ENCODE measurements at places on chromosomes 16 and 17.

DNA sequence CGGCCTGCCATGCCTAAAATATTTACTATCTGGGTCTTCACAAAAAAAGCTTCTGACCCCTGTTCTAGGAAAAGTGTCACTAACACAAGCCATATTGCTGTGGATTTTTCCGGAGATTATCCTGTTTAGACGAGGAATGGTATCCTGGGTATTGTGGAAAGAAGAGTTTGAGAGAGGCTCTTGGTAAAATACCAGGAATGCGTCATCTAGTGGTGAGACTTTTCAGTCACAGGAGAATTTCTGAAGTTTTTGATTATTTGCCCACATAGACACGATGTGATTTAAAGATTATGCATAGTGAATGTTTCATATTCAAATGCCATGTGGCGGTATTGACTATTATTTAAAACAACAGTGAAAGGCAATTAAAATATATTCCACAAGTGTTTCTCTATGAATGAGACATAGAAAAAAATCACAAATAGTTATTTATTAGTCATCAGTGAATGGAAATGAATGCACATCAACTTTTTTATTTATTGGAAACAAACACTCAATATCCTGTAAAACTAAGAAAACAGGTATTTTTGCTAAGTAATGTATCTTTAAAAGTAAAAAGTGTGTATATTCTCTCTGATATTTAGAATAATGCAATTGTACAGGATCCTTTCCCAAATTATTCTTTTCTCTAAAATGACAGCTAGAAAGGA is 7.8 kb downstream of the KRT28 start:
- no peak for DNase-seq

DNA sequence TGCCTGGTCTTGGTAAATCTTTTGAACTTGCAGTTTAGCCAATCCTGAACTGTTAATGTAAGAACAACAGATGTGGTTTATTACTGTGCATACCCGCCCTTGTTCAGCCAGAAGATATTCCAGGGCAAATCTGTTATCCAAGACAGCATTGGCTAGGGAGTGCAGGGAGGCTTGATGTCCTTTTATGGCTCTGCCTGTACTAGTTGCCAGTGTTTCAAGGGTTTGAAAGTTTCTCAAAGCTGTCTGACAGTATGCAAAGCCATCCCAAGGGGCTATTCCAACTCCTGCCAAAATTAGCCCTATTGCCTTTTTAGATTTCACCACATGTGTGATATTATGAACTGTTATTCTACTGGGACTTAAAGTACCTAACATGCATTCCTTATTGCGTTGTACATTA is 30.1 kb downstream of the LCMT1 start:
- DNase-seq = no peak

DNA sequence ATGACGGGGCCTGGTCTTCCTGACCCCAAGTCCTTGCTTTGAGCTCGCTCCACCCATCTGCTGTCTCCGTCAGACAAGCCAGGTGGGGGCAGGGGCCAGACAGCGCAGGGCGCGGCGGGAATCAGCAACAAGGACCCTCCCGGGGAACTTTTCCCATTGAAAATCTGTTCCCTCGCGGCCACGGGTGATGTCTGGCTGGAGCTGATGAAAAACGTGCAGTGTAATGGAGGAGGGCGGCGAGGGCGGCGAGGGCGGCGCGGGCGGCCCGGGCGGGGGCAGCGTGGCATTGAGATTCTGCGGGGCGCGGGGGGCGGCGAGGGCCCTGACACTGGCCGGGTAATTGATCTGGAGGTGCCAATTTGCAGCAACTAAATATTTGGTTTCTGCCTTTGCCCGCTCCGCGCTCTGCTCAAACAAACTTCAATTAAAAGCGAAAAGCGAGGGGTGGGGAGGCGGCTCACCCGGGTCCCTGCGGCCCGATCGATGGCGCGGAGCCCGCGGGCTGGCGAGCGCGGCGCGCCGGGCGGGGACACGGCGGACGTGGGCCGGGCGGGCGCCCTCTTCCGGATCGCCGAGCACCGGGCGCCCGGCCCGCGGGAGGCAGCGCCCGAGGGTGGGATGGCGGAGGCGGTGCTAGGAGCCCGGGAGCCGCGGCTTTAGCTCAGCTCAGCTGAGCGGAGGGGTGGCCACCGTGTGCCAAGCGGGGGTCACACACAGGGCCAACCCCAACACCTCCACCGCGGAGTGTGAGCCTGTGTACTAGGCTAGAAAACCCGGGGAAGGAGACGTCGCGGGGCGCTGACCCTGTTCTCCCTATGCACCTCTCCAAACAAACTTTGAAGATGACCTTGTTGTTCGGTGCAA is 32.4 kb downstream of the DCAKD start:
- DNase-seq = peak; percentile 23

DNA sequence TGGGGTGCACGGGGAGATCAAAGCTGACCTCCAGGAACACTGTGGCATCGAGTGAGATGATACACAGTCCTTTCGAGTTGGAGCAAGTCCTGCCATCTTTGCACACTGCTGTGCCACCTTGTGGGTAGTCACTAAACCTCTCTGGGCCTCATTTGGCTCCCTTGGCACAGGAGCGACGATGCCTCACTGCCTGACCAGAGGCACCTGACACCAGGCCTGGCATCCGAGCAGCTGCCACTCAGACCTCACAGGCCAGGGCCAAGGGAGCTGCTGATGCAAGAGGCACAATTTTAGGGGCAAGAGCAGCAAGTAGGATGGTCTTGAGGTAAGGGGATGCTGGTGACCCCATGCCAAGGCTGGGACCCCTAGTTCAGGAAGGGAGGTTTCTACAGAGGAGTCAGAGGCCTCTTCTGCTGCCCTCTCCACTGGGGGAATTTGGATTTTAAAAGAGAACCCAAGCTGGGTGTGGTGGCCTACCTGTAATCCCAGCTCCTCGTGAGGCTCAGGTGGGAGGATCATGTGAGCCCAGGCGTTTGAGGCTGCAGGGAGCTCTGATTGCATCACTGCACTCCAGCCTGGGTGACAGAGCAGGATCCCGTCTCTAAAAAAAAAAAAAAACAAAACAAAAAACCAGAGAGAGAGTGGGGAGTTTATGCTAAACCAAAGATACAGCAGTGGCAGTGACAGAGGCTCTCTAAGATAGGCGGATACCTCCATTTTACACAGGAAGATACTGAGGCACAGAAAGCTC is 6.7 kb upstream of the ADGRG1 start:
- DNase-seq = no peak

GRCh38 chr17:55242476-55242875 is 22.3 kb upstream of the HLF start:
- DNase-seq = no peak

DNA sequence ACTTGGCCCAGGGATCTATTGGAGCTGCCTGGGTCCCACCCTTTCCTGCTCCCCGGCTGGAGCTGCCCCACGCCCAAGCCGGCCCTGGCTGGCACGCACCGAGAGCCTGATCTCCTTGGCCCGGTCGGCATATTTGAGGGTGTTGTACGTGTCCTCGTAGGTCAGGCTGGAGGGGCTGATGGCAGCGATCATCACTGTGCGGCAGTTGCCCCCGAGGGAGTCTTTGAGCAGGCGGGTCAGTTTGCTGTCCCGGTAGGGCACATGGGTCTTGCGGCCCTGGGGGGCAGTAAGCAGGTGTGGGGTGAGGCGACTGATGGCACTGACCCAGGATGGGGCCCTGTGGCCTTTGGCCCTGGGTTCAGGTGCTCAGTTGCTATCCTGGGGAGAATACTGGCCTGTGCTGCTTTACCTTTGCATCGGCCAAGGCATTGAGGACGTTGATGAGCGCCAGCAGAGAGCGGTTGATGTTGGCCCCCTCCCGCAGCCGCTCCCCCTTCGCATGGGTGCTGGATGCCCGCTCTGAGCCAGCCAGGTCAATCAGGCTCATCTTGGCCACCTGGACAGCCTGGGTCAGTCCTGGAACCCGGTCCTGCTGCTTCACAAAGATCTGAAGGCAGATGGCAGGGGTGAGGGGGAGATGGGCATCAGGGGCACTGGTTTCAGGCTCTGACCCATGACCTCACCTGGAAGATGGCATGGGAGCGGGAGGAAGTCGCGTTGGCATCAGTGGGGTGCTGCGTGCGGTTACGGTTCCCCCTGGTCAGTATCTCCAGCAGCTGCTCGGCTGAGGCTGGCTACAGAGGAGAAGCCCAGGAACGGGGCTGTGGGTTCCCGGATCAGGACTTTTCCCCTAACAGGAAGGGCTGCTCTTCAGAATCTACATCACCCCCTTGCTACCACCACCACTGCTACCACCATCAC is 13.5 kb downstream of the KIF18B start:
- no peak for DNase-seq

- DNase-seq = no peak
These were observed at the start of gene HAP1 for GRCh38 chr17:41734139-41734948. Gene HAP1 (minus strand): TSS chr17:41734643. CDS start chr17:41734634, 9 bp downstream.

DNA sequence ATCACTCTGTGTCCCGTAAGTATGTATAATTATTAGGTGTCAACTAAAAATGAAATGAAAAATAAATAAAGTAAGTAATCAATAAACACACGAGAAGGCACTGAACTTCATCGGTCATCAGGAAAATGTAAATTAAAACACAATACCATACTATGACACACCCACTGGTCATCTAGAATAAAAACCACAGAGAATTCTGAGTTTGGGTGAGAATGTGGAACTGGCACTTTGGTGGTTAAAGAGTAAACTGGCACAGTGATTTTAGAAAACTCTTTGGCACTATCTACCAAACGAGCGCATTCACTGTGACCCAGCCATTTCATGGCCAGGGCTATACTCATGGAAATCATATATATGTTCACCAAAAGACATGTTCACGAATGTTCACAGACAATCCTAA is 98.2 kb downstream of the HS3ST3A1 start:
- no peak for DNase-seq

DNA sequence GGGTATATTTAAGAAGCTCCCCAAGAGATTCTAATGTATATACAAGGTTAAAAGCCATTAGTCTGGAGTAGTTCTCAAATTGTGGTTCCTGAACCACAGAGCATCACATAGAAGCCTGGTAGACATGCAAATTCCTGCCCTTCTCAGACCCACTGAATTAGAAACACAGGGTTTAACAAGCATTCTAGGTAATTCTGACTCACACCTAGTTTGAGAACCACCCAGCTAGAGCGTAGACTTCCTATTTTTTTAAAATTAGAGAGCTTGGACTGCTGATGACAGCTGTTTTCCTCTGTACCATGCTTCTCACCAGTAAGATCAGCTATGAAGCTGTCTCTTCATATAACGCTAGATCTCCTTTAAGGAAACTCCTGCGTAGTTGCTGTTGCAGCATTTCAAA is 50.6 kb downstream of the HS3ST3B1 start:
- no peak for DNase-seq

- DNase-seq = no peak
These were observed 53.3 kb upstream of the LYRM9 start for GRCh38 chr17:27946513-27946912.

GRCh38 chr16:55568207-55568606 is 1.7 kb downstream of the CAPNS2 start:
- DNase-seq = no peak

- no peak for DNase-seq
These were observed 5.2 kb downstream of the RND2 start for GRCh38 chr17:43030137-43030767.

DNA sequence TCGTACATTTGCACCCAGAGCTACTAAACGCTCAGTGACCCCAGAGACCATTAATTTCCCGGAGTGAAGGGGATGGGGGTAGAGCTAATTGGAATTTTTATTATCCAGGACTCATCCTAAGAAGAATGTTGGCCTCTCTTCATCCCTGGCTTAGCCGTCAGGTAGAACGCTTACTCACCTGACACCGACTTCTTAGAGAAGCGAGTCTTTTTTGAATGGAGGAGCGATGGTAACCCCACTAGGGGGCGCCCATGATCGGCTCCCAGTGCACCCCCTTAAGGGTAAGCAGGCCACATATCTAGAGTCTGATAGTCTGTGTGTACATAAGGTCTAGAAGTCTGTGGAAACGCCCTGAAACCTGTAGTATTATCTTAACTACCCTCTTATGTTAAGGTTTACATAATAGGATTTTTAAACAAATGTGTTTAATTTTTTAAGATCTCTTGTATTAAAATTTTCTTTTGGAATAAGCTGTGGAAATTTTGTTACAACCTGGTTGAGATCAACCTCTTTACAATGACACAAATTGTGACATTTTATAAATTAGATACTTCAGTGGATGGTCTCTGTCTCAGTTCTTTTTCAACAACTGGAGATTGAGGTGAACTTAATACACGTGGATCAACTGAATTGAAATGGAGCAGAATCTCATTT is 229.8 kb downstream of the CPPED1 start:
- DNase-seq = peak; percentile 7

DNA sequence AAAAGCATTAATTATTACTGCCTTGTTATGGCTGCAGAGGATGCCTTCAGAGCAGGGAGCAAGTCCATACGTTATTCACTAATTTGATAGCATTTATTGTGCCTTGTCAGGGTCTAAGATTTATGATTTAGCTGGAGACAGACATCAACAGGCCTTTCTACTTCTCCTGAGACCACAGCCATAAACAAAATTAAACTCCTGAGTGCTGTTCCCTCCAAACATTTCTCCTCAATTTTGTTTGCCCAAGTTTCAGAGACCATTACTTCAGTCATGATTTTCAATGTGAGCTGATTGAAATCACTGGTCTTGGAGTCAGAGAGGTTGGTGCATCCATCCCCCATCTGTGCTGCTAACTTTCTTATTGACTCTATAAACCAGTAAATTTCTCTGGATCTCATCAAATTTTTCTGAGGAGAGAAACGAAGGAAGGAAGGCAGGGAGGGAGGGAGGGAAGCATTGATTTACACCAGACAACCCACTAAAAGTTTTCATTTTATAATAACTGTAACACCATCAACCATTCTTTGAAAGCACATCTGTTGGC is 423.6 kb upstream of the CDH11 start:
- DNase-seq = no peak

DNA sequence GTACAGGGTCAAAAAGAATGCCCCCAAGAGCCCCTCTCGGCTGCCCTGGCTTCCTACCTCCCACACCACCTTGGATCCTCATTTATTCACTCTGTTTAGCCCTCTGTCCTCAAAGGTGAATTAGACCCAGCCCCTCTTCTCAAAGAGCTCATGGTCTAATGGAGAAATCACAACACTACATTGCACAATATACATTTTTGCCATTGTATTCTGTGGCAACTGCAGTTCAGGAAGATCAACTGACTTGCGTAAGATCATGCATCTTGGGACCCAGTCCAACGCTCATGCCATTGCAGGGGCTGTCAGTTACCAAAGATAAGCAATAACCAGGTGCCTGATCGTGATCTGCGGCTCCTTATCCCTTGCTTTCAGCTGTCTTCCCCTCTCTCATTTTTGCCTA is 1.4 kb downstream of the KRT38 start:
- DNase-seq = no peak

GRCh38 chr17:8728251-8728938 is 16.2 kb downstream of the CCDC42 start:
- no peak for DNase-seq

- DNase-seq = no peak
These were observed 296.1 kb downstream of the SOX9 start for GRCh38 chr17:72416905-72417304.

- peak; percentile 57 for DNase-seq
These were observed at the start of gene TRPV3 for GRCh38 chr17:3557768-3558583. Gene TRPV3 (minus strand): TSS chr17:3557812. CDS start chr17:3554850, 2,962 bp downstream.

GRCh38 chr17:2067048-2067561 is 12.2 kb downstream of the HIC1 start:
- no peak for DNase-seq

GRCh38 chr16:2973093-2973492 is 3.9 kb downstream of the PAQR4 start:
- DNase-seq = no peak
